T-helper 17 cell (primary cell): ENCODE measurements at places on chromosomes 4 and X.

GRCh38 chrX:85012098-85012497 lies 8.4 kb downstream of the APOOL start:
- DNase-seq, result no peak

GRCh38 chr4:83231620-83232076 lies 53.0 kb downstream of the COQ2 start:
- no peak for DNase-seq

GRCh38 chr4:81883004-81883403 lies 411.3 kb upstream of the RASGEF1B start:
- DNase-seq, result no peak

DNA sequence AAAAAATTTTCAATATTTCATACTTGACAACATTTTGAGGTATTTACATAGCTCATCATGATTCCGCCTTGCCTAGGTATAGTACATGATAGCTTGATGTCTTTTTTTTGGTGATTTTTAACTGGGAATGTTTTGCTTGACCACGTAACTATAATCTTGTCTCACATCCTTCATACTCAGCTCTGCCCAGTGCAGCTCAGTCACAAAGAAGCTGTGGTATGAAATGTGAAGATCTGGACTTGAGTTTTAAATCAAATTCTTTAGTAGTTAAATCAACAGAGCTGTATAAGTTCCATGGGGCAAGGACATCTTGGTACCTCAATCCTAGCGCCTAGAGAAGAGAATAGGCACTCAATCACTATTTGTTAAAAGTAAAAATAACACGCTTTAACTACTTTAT lies 276.3 kb upstream of the DKK2 start:
- no peak for DNase-seq

DNA sequence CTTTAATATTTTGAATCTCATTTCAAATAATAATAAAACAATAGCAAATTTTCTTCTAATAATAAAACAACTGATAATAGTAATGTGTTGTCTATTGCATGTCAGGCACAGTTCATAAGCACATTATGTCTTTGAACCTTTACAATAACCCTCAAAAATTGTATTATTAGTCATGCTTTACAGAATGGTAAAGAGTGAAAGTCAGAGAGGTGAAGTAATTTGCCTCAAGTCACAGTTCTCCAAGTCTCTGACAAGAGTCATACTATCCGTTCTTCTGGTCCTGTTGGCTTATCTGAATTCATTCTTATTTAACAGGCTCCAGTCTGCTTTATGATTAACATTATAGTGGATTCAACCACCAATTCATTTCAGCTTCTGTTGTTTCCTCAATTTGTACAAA lies 313.0 kb downstream of the AFF2 start:
- no peak for DNase-seq

- no peak for DNase-seq
Measured at GRCh38 chrX:136146614-136147314, 569 bp upstream of the FHL1 start.

GRCh38 chrX:40093586-40093985 lies 4.2 kb downstream of the BCOR start:
- DNase-seq, result no peak

DNA sequence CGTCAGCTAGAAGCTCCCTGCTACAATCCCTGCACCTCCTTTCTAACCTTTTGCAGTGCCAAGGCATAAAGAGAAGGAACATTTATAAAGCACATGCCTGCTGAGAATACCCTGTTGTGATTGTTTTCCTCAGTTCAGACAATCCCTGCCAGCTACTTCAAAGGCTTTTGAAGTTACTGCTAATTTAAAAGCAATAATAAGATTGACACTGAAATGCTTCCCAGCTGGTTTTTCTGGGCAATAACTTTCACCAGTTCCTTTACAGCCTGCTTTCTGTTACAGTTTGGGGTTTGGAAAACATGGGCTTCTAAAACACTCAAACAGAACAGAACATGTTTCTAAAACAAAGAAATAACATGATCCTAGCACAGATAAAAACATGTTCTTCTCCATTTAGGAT lies 232.3 kb upstream of the CPEB2 start:
- DNase-seq, result no peak

DNA sequence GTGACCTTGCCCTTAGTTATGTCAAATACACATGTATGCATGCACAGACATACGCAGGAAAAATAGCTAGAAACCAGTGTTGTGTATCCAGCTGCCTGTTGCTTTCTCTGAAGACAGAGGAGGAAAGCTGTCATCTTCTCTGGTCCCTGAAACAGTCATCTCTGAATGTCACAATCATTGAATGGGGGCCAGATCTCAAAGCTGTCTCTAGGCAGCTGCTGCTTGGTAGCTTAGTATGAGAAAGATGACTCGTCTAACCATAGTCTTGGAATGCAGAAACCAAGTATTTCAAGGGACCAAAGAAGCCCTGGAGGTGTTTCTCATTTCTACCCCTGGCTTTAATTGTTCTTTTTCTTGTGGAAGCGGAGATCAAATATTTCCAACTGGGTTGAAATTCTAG lies 4.0 kb downstream of the GRIA3 start:
- DNase-seq, result no peak

- no peak for DNase-seq
Measured at GRCh38 chr4:124234771-124235170, 477.8 kb downstream of the ANKRD50 start.

GRCh38 chrX:119479845-119480244 lies 11.6 kb downstream of the SLC25A5 start:
- no peak for DNase-seq

GRCh38 chr4:177092807-177093206 lies 216.9 kb upstream of the NEIL3 start:
- no peak for DNase-seq

DNA sequence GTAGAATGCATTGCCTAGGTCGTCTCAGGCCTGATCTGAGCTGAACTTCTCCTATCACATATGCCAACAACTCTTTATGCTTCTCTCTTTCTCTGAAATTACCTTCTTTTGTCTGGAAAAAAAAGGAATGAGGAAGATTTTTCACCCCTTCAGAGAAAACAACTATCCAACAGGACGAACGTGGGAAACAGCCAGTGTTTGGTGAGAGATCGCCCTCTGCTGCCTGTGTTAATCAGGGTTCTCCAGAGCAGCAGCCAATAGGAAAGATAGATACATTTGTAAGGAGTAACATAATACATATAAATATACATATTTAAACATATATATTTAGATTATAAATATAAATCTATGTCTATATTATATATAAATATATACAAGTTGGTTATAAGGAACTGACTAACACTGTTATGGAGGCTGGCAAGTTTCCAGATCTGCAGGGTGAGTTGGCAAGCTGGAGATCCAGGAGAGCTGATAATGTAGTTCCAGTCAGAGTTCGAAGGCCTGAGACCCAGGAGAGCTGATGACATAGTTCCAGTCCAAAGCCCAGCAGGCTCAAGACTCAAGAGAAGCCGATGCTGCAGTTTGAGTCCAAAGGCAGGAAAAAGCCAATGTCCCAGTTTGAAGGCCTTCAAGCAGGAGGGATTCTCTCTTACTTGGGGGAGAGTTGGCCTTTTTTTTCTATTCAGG lies 13.3 kb downstream of the CETN2 start:
- no peak for DNase-seq

- no peak for DNase-seq
Measured at GRCh38 chr4:106583567-106583966, 215.0 kb upstream of the GIMD1 start.

DNA sequence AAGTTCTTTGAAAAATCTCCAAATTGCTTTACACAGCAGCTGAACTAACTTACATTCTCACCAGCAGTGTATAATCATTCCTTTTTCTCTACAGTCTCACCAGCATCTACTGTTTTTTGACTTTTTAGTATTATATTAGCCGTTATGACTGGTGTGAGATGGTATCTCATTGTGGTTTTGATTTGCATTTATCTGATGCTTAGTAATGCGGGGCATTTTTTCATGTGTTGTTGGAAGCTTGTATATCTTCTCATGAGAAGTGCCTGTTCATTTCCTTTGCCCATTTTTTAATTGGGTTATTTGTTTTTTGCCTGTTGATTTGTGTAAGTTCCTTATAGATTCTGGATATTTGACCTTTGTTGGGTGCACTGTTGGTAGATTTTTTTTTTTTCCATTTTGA lies 931.7 kb downstream of the CENPC start:
- no peak for DNase-seq

DNA sequence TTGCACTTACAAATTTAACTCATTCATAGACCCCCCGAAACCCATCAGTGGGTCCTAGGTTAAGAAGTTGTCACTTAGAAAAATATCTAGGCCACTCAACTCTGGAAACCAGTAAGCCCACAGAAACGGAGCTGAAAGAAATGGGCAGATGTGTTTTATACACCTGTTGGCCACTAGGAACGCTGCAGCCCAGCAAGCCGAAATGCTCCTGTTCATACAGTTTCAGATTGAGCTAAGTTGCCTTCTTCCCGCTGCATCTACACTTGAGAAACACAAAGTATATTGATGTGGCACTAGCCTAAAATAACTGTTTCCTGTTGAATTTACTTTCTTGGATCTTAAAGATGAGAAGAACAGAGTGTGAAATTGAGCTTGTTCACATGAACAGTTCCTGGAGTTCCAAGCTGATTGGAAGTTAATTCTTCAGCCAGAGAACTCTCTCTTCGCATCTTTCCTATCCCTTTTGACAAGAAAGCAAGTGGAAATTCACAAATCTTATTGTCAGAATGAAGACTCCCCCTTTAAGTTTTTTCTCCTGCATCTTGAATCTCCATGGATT lies 174.1 kb downstream of the RBMX2 start:
- DNase-seq, result no peak

- DNase-seq, result no peak
Measured at GRCh38 chrX:112636951-112637581, 42.7 kb downstream of the LHFPL1 start.

DNA sequence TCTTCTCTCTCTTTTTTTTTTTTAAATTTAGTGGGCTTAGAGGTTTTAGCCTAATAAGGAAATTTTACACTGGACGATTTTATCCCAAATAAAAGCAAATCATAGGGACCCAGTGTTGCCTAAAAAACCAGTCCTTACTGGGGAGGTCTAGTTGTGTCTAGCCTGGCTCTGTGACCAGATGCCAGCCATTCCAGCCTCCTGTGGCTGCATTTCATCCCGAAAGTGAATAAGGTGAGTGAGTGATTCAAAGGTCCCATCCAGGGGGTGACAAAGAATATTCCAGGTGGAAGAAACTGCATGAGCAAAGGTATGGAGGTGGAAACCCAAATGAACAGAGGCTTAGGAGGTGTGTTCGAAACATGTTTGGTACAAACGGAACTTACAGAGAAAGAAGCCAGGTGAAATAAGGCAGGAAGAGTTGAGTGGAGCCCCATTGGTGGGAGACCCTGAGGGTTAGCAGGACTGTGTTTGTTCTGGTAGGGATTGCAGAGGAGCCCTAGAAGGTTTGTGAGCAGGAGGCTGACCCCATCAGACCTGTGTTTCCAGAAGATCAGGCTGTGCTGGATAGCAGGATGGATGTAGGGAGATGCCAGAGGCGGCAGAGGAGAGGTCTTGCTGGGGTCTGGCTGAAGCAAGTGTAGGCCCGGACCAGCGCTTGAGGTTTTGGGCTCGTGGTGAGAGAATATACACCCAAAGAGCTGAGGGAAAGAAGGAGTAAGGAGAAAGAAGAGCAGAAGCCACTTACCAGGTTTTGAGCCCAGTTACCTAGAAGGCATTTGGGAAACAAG lies 31.6 kb downstream of the PTTG2 start:
- DNase-seq, result no peak

- DNase-seq, result no peak
Measured at GRCh38 chrX:35040871-35041270, 98.3 kb downstream of the FAM47B start.

DNA sequence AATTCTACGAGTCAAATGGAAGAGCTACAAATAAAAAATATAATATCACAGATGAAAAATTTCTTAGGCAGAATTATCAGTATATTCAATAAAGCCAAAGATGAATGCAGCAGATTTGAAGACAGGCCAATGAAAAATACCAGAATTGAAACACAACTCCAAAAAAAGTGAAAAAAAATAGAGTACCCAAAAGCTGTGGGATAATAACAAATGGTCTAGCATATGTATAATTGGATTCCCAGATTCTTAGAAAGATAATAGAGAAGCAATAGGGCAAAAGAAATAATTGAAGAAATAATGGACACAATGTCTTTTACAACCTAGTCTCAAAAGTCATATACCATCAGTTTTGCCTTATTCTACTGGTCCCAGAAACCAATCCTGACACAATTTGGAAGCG lies 4.4 kb downstream of the ANAPC10 start:
- no peak for DNase-seq

DNA sequence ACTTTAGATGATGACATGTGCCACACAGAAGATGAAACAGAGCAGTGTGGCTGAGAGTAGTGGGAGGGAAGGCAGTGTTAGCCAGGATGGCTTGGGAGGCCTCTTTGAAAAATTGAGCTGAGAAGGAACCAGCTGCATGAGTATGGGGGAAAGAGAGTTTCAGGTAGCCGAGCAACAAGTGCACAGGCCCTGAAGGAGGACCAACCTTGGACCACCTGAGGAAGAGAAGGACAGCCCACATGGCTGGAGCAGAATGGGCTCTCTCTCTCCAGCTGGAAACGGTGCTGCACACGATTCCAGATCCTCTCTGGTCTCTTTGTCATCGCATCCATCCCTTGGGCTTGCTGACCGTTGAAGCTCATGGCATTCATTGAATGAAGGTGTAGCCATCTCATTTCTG lies 23.9 kb upstream of the BCOR start:
- DNase-seq, result no peak

DNA sequence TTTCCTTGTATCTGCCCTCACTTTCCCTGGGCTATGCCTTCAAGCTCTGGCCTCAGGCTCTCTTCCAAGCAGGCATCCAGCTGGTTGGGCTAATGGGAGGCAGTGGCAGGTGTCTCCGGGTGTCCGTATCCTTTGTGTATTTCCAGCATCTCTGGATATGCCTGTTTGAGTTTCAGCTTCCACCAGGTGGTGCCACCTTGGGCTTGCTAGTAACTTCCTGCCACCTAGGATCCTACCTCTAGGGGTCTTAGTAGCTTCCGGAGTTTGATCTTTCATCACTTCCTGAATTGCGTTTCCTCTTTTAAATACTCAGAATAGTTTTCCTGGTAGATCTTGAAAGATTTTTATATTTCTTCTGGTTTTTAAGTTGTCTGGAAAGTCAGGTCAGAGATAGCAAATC lies 23.2 kb upstream of the ANOS1 start:
- DNase-seq, result no peak
